T47D (cell line): ENCODE measurements at places on chromosomes 16 and 17.
A peak's percentile ranks its signal among the peaks of the same experiment; 100 is the strongest.

GRCh38 chr16:86363057-86363490, 147.3 kb upstream of the FOXF1 start:
- DNase-seq, result peak; percentile 42

DNA sequence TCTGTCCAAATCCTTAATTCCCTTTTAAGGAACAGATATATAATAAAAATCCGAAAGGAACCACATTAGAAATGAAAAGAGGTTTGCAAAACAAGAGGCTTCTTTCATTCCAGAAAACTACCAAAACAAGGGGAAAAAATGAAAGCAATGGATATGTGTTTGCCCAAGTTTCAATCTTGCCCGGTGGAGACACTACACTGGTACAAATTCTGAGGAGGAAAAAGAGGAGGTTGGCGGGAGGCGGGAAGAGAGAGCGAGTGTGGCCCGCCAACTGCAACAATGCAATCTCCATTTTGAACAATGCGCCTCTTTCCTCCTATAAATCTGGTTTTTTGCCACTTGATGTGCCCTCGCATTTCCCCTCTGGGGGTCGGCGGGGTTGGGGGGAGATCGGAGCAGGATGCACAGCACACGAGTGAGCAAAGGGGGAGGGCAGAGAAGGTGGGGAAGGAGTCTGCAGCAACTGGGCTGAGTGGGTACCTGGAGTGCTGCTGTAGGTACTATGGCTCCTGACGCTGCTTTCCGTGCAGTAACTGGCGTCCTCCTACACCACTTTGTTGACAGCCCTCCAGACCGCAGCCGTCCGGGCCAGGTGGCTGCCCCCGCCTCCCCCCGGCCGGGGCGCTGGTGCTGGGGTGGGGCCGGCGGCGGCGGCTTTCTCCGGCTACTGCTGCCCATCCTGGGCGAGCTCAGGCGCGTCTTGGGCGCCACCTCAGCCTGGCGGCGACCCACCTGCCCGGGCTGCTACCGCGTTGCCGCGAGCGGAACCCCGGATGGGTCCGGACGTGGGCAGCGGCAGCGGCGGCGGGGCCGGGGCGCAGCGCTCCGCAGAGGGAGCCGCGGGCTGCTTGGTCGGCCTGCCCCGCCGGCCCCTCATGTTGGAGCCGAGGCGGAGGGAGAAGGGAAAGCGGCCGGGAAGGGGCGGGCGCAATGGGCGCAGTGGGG, 93.8 kb upstream of the PLEKHM1 start:
- peak; percentile 75 for DNase-seq

GRCh38 chr17:17843096-17843495, 6.3 kb upstream of the SREBF1 start:
- DNase-seq, result no peak

DNA sequence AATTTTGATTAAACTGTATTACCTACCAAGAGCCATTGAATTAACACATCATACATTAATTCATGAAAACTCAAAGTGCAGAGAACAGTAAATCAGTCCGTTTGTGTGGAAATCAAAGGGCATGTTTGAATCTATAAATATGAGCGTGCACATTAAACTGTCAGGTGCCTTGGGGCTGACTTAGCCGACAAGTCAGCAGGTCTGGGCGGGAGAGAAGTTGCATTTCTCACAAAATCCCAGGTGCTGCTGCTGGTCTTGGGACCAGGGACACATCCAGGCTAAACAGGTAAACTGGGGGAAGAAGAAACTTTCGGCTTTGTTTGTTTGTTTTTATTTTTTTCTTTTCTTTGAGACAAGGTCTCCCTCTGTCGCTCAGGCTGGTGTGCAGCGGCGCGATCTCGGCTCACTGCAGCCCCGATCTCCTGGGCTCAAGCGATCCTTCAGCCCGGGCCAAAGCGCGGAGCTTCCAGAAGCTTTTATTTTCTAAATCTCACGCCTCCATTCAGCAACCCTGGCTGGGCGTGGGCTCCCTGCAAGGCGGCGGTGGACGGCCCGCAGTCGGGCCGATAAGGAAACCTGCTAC, 213.9 kb downstream of the MRTFB start:
- DNase-seq, result peak; percentile 86

- no peak for DNase-seq
Measured at GRCh38 chr17:43151880-43152456, 19.0 kb upstream of the NBR1 start.

DNA sequence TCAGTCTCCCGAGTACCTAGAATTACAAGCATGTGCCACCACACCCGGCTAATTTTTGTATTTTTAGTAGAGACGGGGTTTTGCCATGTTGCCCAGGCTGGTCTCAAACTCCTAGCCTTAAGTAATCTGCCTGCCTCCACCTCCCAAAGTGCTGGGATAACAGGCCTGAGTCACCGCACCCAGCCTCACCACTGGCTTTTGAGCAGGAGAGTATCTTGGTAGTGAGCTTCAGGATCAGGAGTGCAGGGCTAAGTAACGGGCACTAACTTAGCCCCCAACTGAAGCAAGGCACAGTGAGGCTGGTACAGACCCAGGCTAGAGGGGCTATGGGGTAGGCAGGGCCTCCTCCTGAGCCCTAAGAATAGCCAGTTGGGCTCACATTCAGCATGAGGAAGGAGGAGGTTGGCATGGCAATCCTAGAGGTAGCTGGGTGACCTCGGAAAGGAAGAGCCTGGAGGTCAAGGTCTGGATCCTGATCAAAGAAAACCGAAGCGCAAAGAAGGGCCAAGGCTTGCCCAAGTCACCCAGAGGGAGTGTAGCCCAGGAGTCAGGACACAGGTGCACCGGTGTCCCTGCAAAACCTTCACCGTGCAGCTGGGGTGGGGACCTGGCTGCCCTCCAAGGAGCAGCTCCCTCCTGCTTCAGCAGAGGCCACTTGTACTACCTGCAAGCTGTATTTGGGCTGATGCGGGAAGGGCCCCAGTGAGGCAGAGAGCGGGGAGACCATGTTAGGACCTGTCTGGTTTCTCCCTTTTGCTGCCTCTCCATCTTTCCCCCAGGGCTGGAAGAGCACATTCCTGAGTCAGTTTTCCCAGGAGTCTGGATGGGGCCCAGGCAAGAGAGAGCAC, 1.3 kb upstream of the ADGRG5 start:
- DNase-seq, result no peak

GRCh38 chr17:10327640-10328039, 45.2 kb downstream of the MYH13 start:
- DNase-seq, result peak; percentile 81

GRCh38 chr16:16146380-16147315, 76.6 kb downstream of the ABCC6 start:
- no peak for DNase-seq

- DNase-seq, result no peak
Measured at GRCh38 chr17:33640629-33641028, 347.5 kb upstream of the ASIC2 start.

DNA sequence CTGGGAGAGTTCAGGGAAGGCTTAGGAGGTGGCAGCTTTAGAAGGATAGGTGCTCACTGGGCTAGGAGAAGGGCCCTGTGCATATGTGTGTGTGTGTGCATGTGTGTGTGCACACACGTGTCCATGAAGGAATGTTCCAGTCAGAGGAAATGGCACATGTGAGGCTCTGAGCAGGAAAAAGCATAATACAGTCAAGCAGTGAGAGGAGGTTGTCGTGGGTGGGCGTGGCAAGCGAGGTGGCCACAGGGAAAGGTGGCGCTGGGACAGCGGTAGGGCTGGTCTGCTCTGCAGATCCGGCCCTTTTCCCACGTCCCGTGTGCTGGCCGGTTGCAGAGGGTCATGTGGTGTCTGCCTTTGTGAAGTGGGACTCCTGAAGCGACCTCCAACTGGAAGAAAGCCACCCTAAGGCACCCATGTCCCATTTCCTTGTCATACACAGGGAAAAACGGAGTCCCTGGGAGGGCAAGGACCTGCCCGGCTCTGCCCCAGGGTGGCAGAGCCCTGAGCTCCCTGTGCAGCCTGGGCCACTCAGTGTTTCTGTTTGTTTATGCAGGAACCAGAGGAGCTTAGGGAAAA, 40.1 kb downstream of the NT5M start:
- no peak for DNase-seq

DNA sequence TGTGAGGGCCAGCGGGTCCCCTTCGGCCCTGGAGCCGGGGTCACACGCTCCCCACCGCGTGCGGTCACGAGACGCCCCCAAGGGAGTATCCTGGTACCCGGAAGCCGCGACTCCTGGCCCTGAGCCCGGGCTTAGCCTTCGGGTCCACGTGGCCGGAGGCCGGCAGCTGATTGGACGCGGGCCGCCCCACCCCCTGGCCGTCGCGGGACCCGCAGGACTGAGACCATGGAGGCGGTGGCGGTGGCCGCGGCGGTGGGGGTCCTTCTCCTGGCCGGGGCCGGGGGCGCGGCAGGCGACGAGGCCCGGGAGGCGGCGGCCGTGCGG, at the start of gene NAGLU:
TSS of gene NAGLU (plus strand) at position 194 of the 324 bp plus-strand sequence. CDS start at position 226, 32 bp downstream.
- peak; percentile 99 for DNase-seq

DNA sequence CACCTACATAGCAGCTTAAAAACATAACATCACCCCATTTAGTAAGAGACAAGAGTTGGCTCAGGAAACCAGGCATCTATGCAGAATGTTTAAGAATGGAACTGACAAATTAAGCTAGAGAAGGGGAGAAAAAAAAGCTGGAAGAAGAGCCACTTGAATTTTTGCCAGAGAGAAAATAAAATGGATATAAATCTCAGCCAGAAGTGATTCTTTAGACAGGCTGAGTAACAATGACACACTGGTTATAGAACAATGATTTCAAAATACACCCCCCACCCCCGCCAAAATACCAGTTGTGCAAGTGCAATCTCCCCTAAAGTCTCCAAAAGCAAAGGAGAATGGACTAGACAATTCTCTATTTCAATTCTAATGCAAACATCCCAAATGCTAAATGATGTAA, 22.4 kb downstream of the LSM12 start:
- DNase-seq, result no peak

DNA sequence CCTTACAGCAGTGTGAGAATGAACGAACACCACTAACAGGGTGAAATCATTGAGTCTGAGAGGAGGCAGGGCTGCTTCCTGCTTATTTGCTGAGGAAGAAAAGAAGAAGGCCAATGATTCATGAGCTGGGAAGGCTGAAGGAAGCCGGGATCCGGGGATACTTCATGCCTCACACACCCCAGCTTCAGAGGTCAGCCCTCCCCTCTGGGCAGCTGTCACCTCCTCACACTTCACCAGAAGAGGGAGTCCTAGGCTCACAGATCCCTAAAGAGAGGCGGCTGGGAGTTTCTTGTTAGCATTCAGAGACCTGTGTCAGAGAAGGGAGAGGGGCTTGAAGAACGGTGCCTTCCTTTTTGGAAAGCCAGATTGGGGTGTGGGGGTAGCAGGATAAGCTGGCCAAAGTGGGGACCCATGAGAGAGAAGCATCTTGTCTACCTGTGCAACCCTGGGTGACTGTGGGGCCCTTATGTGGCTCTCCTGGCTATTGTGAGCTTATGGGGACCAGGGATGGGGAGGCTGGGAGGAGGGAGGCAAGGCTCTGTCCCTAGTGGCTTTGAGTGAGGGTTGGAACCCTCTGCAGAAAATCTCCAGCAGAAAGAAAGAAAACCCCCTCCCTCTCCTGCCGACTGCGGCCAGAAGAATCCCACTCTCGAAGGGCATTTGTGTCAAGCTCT, 94.6 kb downstream of the RGS9 start:
- peak; percentile 87 for DNase-seq

- DNase-seq, result no peak
Measured at GRCh38 chr16:1791943-1792812, 1.3 kb downstream of the IGFALS start.

GRCh38 chr17:61599608-61600007, 8.6 kb upstream of the NACA2 start:
- DNase-seq, result no peak

GRCh38 chr16:1094601-1095449, 1.2 kb downstream of the C1QTNF8 start:
- DNase-seq, result no peak

GRCh38 chr16:65668064-65668595, 546.3 kb upstream of the CDH11 start:
- DNase-seq, result no peak

GRCh38 chr16:81711657-81712319, 67.3 kb upstream of the PLCG2 start:
- DNase-seq, result no peak

DNA sequence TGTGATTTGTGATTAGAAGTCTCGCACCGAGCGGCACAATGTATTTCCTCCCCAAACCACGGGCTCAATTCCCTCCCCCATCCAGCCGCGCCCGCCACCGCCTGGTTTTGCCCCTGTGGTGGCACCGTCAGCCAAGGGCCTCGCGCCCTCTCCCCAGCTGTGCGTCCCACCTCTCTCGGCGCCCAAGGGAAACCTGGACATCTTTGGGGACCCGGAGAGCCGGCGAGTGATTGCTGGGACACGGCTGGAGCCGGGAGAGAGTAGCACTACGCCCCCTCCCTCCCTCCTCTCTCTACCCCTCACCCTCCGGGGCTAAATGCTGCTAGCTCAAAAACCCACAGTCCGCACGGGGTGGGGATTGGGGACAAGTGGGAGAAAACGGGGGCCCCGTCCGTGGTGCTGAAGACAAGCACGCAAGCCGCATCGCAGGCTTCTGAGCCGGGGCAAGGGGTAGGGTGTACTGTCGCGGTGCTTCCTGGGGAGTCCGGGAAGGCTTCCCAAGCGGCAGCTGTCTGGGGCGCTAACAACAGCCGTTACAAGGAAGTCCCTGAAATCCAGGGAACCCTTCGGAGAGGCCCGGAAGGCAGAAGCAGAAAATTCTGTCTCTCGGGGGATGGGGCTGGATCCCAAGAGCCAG, 1.4 kb downstream of the CBLN1 start:
- no peak for DNase-seq

- DNase-seq, result no peak
Measured at GRCh38 chr17:48392857-48393256, 37.2 kb downstream of the SKAP1 start.

- no peak for DNase-seq
Measured at GRCh38 chr16:8642146-8642545, 20.6 kb downstream of the METTL22 start.

DNA sequence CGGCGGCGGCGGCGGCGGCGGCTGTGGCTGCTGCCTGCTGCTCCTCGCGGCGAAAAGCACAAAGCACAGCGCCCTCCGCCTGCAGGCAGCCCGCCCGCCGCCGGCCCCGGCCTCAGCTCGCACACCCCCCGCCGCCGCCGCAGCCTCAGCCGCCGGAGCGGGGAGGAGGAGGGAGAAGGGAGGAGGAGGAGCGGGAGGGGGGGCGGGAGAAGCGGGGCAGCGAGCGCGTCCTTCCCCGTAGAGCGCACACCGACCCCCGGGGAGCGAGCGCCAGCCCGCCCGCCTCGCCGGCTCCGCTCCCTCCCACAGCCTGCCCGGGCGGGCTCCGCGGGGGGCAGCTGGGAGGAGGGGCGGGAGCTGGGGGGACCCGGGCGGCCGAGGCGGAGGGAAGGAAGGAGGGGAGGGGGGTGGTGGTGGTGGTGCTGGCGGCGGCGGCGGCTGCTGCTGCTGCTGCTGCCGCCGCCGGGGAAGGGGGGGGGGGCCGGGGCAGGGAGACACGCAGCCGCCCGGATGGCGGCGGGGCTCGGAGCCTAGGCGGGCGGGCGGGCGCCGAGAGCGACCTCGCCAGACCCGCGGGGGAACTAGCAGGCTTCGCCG, at the start of gene UBTF:
TSS of gene UBTF (minus strand) at position 60 of the 597 bp plus-strand sequence. CDS start 1,446 bp downstream, outside the sequence.
- DNase-seq, result no peak

DNA sequence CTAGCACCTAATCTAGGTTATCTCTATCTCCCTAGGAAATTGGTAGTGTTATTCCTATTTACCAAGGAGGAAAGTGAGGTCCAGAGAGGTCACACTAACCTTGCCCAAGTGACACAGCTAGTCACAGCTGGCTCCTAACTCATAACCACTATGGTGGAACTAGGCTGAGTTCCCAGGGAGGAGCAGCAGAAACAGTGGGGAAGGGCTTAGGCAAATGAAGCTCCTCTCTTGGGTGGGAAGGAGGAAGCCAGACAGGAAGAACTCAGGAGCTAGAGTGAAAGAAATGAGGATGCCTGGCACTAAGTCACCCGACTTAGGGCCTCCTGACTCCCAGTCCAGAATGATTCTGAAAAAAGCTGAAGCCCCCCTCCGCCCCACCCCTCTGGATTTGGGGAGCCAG, 34.5 kb downstream of the PSME3IP1 start:
- DNase-seq, result no peak

- DNase-seq, result peak; percentile 66
Measured at GRCh38 chr16:81204798-81205680, 33.5 kb upstream of the BCO1 start.
